ENCODE measurements at places on chromosomes 7 and 10.

DNA sequence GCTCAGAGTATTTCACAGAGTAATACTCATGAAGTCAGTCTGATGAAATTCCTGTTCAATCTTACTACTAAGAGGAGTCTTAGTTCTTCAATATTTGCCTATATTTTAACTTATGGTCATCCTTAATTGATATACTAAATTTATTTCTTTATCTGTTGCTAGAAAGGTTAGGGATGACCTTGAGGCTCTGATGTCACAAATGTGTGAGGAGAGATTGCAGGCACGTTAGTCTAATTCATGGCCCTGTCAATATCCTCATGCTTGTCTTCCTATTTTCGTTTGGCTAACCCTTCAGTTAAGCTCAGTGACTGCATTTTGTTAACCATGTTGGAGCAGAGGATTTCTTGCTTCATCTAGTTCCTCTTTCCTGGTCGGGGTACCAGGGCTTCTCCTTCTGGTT, 704.7 kb upstream of the COBL start:
- no peak for DNase-seq

DNA sequence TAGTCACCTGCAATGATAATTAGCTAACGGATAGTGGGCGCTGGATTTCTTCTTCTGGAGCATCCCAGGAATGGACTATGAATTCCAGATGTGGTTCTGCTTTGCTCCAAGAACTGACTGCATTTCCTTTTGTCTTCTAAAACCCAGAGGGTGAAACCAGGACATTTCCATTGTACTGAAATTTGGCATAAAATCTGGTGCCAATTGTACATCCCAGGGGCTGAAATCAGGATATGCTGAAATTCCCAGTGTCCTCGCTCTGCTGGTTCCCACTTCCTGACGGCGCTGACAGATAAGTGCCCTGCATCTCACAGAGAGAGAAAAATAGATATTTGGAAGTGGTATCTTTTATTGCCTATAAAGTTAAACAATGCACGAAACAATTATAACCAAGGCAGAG, 31.9 kb downstream of the RBM20 start:
- no peak for DNase-seq

DNA sequence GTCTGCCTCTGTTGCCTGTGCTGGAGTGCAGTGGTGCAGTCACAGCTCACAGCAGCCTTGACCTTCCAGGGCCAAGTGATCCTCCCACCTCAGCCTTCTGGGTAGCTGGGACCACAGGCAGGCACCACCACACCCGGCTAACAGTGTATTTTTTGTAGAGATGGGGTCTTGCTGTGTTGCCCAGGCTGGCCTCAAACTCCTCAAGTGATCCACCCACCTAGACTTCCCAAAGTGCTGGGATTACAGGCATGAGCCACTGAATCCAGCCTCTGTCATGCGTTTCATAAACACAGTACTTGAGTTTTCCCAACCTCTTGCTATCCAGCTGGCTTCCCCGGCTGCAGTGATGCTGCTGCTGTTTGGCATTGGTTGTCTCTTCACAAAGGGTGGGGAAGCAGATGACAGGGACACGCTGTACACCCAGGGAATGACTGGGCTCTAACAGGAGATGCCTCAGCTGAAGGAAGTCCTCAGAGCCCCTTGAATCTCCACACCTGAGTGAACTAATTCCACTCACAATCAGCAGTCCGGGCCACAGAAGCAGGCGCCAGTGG, 191.5 kb downstream of the DIP2C start:
- no peak for DNase-seq

DNA sequence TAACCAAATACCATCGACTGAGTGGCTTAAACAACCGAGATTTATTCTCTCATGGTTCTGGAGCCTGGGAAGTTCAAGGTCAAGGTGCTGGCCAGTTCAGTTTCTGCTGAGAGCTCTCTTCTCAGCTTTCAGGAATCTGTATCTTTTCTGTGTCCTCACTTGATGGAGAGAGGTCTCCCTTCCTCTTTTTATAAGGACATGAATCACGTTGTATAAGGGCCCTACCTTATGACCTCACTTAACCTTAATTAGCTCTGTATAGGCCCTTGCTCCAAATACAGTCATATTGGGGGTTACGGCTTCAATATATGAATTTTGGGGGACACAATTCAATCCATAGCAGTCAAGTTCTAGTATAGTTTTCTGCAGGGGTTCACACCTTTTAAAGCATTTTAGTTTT, 135.2 kb upstream of the ADO start:
- no peak for DNase-seq

GRCh38 chr7:52547308-52547910, 488.0 kb upstream of the POM121L12 start:
- no peak for DNase-seq

Measured in nucleus accumbens (tissue), 56 donors.